WERI-Rb-1 (cell line): ENCODE measurements at places on chromosomes 6 and 20.
A peak's percentile ranks its signal among the peaks of the same experiment; 100 is the strongest.

GRCh38 chr20:63136296-63136695 is 79.6 kb downstream of the YTHDF1 start:
- DNase-seq, result no peak

GRCh38 chr20:53657732-53658131 is 64.1 kb upstream of the ZNF217 start:
- no peak for DNase-seq

- no peak for DNase-seq
Observed at GRCh38 chr6:3393836-3394202, 63.0 kb downstream of the SLC22A23 start.

DNA sequence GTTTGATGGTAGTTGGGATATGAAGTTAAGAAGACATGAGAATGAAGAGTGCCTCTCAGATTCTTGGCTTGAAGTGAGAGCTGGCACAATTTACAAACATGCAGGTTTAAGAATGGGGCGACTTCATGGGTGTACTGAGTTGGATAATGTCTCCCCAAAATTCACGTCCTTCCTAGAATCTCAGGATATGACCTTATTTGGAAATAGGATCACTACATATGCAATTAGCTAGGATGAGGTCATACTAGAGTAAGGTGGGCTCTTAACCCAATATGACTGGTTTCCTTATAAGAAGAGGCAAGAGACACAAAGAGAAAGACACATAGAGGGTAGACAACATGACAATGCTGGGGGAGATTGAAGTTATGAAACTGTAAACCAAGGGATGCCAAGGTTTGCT is 5.2 kb downstream of the PKIB start:
- no peak for DNase-seq

GRCh38 chr20:54227241-54227640 is 19.4 kb downstream of the PFDN4 start:
- DNase-seq, result no peak

DNA sequence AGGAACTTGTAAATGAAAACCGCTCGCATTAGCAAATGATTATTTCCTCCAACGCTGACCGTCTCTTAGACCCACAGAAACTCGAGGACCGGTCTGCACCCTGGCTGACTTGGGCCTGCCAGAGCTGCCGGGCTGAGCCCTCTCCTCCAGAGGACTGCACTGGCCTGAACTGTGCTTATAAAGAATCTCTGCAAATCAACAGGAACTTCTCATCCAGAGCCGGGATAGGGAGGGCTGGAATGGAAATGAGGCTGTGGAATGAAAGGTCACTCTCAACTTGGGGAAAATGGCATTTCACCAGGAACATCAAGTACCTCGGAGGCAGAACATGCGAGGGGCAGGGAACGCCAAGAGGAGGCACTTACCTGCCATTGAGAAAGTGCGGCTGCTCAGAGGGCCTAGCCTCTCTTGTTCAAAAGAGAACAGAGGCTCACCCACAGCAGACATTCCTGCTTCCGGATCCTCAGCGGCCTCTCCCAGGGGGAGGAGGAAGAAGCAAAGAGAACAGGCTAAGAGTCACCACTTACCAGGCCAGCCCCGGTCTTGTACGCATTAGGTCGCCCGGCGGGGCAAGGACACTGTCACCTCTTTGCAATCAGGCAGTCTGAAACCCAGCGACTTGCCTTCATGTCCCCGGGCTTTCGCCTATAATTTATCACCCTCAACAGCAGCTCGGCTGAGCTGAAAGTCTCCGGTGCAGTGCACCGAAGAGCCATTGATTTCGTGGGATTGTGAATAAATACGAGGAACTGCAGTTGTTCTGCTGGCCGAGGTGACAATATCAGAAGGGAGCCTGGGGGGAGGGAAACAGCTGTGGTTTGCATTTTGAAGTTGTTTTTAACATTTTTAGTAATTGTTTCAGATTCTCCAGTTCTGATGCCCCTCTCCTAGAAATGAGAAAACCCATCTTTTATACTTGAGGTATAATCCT is 37.6 kb downstream of the ZMYND8 start:
- peak; percentile 24 for DNase-seq

GRCh38 chr6:46961232-46961631 is 39.5 kb upstream of the ADGRF5 start:
- no peak for DNase-seq

GRCh38 chr20:60254901-60255411 is 296.7 kb downstream of the CDH26 start:
- no peak for DNase-seq

DNA sequence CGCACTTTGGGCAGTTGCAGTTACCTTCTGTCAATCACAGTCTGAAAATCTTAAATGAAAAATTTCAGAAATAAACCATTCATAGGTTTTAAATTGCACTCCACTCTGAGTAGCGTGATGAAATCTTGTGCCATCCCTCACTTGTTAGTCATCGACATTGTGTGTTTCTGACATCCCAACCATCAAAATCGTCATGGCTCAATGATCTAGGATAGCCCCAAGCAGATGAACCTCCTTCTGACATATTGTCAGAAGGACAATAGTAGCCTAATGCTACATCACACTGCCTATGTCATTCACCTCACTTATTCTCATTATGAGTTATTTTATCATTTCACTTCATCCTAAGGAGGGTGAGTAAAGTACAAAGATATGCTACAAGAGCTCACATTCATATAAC is 284.8 kb downstream of the PTPRK start:
- no peak for DNase-seq
